ENCODE measurements at places on chromosomes 12 and 14.

DNA sequence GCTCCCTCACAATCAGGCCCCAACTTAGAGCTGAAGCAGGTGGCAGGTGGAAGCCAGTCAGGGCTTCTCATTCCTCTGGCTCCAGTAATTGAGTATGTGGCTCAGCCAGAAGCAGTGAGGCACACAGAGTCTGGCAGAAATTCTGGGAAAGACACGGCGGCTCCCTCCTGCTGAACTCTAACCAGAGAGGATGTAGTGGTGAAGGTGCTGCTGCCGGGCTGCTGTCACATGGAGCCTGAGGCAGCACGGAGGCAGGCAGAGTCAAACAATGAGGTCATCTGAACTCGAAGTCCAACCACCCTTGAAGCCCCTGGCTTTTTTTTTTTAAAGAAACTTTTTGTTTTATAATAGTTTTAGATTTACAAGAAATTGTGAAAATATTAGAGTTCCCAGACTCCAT, 33.4 kb upstream of the SMOC1 start:
- DNase-seq, result peak; percentile 70

GRCh38 chr12:116604951-116605641, 45.9 kb downstream of the MAP1LC3B2 start:
- DNase-seq, result no peak

DNA sequence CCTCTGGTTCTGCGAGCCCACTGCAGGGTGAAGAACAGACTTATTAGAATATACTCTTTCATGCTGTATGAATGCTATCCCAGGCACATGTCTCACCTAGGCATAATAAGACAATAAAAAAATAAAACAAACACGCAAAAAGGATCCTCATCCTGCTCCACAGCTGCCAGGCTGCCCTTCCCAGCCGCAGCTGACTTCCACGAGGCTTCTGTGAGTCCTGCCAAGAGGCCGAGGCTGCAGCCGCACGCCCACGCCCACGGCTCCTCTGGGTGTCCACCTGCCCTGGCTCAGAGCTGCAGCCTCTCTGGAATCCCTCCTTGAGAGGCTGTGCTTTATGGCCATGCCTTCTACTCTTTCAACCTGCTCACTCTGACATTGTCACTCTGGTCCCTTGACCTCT, 6.9 kb downstream of the SMIM41 start:
- no peak for DNase-seq

GRCh38 chr12:23204933-23205778, 580.2 kb downstream of the ETNK1 start:
- DNase-seq, result peak; percentile 68

DNA sequence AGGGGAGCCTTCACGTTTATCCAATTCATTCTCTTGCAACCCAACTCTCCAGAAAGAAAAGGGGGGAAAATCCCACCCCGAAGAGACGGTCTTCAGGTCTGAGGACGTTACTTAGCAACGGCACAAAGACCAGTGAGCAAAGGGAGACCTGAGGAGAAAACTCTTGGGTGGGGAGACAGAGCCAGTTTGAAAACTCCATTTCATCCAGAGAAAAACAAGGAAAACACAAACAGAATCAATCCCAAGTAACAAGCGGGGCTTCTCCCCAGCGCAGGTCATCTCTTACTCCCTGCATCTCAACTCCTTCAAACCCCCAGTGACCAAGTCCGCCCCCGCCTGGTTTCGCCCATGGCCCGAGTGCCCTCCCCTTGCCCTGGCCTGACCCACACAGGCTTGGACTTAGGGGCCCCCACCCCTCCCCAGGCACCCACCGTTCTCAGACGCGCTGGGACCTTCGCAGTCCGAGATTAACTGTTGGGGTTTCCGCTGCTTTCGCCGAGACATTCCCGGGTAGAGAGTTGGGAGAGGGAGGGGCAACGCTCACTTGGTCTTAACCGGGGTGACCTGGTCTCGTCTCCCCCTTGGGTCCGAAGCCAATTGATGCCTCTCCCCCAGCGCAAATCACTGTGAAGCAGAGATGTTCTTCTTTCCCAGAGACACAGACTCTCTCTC, 10.4 kb upstream of the SALL2 start:
- DNase-seq, result no peak

DNA sequence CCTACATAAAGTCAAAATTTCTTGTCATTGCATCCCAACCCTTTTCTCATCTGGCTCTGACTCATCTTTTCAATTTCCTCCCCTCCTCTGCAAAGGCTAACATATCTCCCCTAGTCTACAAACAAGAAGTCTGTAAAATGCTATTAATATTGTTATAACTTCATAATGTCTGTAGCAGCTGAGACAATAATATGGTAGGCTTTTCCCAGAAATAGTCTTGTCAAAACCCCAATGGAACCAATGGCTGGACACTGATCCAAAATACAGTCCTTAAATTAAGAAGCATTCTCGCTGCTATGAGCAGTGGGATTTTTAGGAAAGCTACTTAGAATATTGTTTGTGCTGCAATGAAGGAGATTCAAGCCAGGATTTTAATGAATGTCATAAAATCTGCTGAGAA, 131.4 kb downstream of the KLHL28 start:
- no peak for DNase-seq

DNA sequence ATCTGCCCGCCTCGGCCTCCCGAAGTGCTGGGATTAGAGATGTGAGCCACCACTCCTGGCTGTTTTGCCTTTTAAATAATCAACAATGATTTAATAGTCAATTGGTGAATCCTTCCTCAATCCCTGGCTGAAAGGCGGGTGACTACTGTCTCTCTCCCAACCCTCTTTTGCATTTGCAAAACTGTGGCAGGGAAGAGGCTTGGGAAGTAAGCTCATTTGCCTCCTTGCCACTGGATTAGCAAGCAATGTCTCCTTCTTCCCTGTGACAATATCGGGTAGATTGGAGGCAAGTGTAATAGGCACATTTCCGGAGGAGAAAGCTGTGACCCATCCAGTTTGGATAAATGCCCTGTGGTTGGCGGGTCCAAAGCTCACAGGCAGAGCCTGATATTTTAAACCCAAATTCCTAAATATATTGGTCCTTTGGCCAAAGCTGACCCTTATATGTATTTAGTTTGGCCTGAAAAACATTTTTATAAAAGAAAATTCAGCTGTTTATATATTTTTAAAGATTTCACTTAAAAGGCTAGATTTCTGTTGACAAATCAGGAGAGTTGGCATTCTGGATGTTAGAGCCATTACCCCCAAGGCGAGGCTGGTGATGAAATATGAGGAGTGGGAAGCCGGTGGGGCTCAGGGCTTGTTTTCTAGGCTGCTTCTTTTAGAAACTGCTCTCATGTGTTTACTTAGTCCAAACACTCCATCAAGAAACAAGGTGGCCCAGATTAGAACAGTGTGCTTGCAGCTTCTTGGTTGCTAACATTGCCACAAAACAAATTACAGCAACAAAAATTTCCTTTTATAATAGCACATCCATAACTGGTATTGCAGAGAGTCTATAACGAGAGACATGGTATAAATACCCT, 646.9 kb upstream of the TMEM132C start:
- DNase-seq, result no peak

DNA sequence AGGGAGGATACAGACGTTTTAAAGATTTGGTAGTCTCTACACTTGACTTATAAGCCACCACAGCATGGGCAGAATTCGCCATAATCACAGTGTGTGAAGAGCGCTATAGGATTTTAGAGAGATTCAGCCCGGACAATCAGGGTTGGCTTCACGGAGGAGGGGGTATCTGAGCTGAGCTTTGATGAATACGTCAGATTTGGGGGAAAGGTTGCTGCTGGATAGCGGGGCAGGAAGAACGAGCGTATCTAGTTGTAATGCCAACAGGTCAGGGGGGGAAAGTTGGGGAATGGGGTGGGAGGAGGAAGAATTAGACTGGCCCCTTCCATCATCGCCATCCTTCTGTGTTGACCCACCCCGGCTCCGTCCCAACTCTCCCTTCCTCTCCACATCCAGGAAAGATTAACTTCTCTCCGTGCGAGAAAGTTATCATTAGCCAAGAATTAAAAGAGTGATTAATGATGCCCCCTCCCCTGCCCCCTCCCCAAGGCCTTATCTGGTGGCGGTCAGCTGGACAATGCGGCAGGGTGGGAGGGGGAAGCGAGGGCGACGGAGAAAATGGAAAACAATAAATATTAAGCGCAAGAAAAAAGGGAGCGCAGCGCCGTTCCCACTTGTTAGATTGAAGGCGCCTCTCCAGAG, 13.5 kb upstream of the GPATCH2L start:
- no peak for DNase-seq

- DNase-seq, result no peak
These were observed 481.5 kb downstream of the NPAS3 start for GRCh38 chr14:33420051-33420627.

DNA sequence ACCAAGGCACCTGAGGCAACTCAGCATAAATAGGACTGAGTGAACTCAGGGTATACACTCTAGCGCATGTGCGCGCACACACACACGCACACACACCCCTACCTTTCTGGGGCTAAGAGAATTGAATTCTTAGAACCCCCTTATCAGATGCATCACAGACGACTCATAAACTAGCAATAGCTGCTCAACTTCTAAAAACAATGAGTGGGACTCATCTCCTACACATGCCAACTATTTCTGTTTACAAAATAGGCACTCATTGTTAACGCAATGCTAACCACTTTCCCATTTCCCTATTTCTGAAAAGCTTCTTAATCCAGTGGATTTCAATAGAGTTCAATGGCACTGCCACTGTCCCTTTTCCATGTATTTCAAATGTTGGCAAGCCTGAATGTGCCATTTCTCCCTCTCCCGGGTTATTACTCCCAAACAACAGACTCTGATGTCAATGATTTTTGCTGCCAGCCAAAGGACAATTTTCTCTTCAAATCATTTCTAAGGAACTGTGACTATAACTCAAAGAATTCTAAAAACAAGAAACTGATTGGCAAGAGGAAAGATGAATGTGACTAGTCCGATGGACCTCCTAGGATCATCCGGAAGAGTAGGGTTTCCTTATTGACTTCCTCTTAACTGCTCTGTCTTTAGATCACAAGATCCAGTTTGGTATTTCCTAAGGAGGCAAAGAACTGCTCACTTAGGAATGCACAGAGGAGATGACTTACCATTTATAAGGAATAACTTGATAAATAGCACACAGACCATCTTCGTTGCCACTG, 48.8 kb downstream of the SLC38A1 start:
- DNase-seq, result peak; percentile 10

- DNase-seq, result no peak
These were observed 468.0 kb downstream of the FUT8 start for GRCh38 chr14:65880507-65880906.

DNA sequence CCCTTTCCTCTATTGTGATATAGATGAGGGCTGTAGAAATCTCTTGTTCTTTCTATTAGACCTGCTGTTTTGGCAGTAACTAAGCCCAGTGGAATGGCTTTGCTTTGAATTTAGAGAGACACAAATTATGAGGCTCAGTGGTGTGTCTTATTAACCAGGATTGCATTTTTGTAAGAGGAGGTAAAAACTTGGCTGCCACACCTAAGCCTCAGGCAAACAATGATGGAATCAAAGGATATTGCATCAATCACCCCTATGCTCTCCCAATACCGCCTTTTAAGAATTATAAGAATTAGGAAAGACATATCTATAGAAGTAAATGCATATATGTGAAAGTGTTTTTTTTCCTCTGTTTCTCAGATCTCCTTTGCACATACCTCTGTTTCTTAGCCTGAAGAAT, 63.3 kb downstream of the ACSS3 start:
- no peak for DNase-seq

Measured in H4 (cell line).